ENCODE measurements at places on chromosomes 16 and 17.

- DNase-seq: no peak
These were observed 5.2 kb downstream of the USP7 start for GRCh38 chr16:8958344-8959167.

DNA sequence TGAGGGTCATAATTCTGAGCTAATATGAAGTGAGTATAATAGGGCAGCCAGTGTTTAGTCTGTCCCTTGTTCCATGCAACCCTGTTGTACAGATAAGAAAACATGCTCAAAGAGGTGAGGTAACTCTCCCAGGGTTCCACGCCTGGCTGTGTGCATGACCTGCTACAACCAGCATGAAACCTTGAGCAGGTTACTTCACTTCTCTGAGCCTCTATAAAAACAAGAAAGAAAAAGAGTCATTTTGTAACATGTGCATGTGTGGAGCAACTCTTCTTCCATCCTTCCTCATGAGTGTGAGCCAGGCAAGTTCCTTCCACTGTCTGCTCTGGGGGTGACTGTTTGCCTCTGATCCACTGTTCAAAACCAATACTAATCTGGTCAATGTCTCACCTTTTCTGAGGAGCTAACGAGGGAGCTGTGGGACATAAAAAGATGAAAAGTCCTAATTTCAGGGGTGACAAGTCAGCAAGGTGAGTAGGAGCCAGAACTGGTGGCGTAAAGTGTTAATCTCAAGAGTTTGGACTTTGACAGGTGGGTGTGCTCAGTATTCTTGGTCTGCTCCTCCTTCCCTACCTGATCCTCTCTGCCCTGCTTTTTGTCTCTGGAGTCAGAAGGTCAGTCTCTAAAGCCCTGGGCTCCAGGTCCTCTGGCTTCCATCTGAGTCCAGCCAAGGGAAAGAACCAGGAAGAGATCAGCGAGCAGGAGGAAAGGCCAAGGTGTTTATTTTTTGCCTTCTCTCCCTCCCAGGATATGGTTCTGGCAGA lies 21.5 kb downstream of the GFOD2 start:
- no peak for DNase-seq

DNA sequence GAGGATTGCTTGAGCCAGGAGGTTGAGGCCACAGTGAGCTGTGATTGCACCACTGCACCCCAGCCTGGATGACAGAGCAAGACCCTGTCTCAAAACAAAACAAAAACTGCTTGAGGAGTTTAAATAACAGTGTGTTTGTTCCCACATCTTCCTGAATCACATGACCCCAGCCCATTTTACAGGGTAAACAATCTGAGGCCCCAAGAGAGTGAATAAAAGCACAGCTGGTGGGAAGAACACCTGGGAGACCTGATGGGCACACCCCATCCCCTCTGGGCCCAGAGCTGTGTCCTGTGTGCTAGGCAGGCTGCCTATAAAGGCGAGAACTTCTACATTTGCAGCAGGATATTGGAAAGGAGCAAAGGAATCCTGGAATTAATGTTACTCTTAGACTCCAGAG lies 69.6 kb downstream of the PLXDC1 start:
- DNase-seq: no peak

- DNase-seq: no peak
These were observed 108.3 kb upstream of the CREBBP start for GRCh38 chr16:3988824-3989223.

- DNase-seq: no peak
These were observed 145.0 kb upstream of the HS3ST4 start for GRCh38 chr16:25546791-25547190.

DNA sequence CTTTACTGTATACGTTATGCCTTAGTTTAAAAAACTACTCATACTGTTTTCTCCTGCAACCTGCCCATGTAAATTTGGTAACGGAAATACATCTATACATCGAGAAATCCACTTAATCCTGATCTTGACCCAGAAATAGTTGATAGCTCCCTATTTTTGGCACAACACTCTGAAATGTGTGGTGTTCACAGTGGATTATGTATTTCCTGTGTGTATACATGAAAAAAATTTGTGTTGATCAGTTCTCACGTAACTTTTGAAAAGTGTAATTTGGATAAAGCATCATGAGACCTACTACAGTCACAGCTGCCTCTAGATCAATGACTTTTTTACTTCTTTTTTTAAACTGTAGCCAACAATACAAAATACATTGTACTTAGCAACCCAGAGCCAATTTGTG lies 90.7 kb downstream of the VMP1 start:
- no peak for DNase-seq

GRCh38 chr16:77974883-77975282 lies 47.5 kb upstream of the CLEC3A start:
- no peak for DNase-seq

GRCh38 chr16:78376452-78376851 lies 277.0 kb downstream of the WWOX start:
- DNase-seq: no peak

GRCh38 chr17:17072546-17072945 lies 30.3 kb downstream of the MPRIP start:
- DNase-seq: no peak

DNA sequence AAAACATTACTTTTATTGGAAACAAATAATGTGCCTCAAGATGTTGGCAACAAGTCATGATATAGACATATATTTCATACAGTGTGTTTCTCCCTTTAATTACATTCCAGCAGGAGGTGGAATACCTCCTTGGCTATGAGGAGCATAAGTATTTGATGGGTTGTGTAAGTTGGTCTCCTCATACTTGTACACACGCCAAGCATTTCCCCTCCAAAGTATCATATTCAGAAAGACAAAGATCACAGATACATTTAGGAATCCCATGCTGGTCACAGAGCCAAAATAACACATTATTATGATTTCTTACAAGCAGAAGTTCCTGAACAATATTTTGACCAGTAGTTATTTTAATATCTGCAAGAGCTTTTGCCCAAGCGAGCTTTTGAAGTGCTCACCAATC lies 57.8 kb downstream of the WSB1 start:
- DNase-seq: no peak

GRCh38 chr17:41792845-41793783 lies 6.6 kb upstream of the JUP start:
- DNase-seq: no peak

DNA sequence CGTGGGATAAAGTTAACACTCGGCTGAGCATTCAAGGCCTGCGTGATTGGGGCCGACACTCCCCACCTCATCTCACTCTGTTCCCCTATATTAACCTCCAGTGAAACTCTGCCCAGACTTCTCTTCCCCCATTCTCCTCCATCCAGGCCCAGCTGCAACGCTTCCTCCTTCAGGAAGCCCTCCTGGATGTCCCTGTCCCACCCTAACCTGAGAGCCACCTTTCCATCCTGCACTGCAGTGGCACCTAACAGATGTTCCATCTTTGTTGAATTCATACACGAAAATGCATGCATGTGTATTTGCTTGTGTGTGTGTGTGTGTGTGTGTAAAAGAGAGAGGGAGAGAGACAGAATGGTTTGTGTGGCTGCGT lies 32.6 kb upstream of the SBK1 start:
- DNase-seq: no peak

- peak; percentile 4 for DNase-seq
These were observed 57.1 kb upstream of the WSB1 start for GRCh38 chr17:27236717-27237315.

DNA sequence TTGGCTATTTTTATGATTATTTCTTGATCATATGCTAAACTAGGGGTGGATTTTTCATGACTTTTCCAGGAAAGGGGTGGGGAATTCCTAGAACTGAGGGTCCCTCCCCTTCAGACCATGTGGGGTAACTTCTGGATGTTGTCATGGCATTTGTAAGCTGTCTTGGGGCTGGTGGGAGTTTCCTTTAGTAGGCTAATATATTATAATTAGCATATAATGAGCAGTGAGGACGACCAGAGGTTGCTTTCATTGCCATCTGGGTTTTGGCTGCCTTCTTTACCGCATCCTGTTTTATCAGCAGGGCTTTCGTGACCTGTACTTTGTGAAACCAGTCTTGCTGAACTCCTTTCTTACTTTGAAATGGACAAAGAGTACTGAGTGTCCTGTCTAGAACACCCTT lies 40.4 kb upstream of the ABCA5 start:
- DNase-seq: no peak
